T-helper 17 cell (primary cell): ENCODE measurements at places on chromosomes 2 and 18. TPM values are rescaled to one million over a fixed set of nuclear protein-coding genes. Genes with fewer than 3 reads are reported as not detected.

DNA sequence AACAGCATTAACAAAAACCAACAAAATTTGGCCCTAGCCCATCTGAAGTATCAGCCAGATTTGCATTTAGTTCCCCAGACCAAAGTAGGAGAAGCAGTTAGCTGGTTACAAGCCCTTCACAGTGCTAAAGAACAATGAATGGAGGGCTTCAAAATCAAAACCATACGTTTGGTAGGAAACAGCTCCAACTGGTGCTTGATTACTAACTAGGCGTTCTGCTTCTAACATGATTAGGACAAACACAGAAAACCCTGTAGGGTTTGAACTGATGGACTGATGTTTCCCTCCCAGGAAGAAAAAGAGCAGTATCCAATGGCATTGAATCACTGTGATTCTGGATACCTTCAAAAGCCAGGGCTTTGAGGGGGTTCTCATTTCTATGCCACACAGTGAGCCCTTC lies 20.5 kb upstream of the STAT4 start:
- peaks cover 18% of the 10 kb centered on the region for H3K27me3 ChIP-seq
- peaks cover 18% of the 10 kb centered on the region for H3K4me1 ChIP-seq
- H3K4me3 ChIP-seq: no peak overlapping the region
- H3K36me3 ChIP-seq: peaks cover 3% of the 10 kb centered on the region

DNA sequence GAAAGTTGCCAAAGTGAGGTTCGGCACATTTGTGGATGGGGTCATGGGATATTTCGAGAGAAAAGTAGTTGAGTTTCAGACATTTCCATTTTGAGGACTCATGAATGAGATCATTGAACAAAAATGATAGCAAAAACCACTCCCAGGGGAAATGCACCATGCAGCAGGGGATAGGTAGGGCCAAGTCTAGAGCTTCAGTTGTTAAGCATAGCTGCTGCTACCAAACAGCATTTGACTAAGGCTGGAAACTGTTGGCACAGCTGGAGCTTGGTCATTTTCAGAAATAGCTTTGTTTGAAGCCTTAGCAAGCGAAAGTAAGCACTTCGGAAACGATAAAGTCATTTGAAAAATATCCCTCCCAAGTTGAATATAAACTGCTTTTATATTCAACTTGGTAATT lies 431.8 kb downstream of the SOCS6 start:
- no peaks in the 10 kb centered on the region for H3K36me3 ChIP-seq
- no peaks in the 10 kb centered on the region for H3K4me1 ChIP-seq
- no peak for DNase-seq
- H3K4me3 ChIP-seq: no peak overlapping the region
- H3K27me3 ChIP-seq: no peaks in the 10 kb centered on the region

The TGFA gene
- 1.9 TPM for total RNA-seq

The VWA3B gene
- total RNA-seq: not detected
